Small intestine (tissue), 16 donors: ENCODE measurements at places on chromosomes 7 and 10. TPM values are rescaled to one million over a fixed set of nuclear protein-coding genes. Genes with fewer than 3 reads are reported as not detected.

DYDC1 gene
- not detected for polyA plus RNA-seq

MYO1G gene
- polyA plus RNA-seq, result 1.3 TPM

VIPR2 gene
- not detected for polyA plus RNA-seq

DNA sequence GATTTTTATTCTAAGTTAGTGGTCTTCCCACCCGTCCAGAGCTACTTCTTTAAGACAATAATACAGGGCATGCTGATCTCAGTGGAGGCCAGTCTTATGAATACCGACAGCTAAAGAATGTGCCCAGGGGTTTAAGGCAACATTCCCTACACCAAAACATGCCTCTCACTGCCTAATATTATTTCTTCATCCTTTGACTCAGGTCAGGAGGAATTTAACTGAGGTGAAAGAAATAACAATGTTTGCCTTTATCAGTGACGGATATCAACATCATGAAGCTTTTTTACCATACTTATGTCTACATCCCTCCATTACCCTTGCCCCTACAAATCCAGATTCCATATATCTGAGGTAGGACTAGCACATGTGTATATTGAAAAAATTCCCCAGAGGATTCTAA, 33.3 kb upstream of the TES start:
- no peak for DNase-seq

GRCh38 chr10:3042589-3042988, 24.8 kb upstream of the PFKP start:
- DNase-seq, result no peak

GRCh38 chr10:30645340-30645827, 15.8 kb upstream of the LYZL2 start:
- no peak for DNase-seq

GRCh38 chr7:74412056-74412455, 41.6 kb upstream of the GTF2IRD1 start:
- DNase-seq, result no peak

DNA sequence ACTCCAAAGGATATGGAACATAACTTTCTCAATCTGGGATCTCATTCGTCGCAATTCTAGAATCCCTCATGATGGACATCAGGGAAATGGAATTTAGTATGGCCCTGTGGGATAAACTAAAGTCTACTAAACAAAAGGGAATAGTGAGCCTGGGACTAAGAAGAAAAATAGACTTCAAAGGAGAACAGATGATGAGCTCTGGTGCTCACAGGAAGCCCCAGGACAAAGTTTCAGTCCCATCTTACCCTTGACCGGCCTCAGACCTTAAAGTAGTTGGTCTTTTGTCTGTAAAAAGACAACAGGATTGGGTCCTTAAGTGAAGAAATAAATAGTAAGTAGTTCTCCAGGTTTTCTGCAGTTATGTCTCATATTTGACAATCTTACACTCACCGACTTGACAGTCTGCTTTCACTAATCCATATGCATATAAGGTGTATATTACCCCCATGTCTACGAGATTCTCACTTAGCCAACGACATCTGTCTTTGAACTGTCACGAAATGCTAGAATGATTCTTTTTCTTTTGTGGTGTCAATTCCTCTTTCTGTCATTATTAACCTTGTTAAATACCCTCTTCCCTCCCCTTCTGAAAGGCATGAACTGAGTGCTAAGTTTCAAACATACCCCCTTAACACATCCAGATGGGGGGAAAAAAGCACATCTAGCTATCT, 10.9 kb upstream of the IKZF1 start:
- no peak for DNase-seq

GRCh38 chr7:47830015-47830414, 118.3 kb downstream of the PKD1L1 start:
- DNase-seq, result no peak

DNA sequence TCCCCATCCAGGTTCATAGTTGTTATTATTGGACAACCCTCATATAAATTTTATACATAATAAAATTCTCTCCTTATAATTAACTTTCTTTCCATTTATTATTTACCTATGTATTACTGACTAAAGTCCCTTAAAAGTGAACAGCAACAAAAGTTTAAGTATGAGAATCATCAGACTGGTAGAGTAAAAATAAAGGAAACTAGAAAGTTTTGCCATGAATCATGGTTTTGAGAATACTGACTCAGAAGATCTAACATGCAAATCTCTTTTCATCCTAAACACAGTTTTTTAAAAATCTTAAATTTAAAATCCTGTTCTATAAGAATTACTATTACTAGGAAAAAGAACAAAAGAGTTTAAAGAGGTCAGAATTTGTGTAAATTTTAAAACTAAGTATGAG, 32.1 kb downstream of the HERC4 start:
- no peak for DNase-seq

GRCh38 chr7:136016649-136017395, 39.7 kb upstream of the MTPN start:
- DNase-seq, result no peak

DNA sequence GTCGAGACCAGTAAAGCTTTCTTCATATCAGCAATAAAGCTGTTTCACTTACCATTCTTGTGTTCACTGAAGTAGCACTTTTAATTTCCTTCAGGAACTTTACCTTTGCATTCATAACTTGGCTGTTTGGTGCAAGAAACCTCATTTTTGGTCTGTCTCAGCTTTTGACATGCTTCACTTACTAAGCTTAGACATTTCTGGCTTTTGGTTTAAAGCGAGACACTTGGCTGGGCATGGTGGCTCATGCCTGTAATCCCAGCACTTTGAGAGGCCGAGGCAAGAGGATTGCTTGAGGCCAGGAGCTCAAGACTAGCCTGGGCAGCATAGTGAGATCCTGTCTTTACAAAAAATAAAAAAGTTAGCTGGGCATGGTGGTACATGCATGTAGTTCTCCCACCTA, 15.8 kb downstream of the PLEKHA1 start:
- DNase-seq, result no peak

DNA sequence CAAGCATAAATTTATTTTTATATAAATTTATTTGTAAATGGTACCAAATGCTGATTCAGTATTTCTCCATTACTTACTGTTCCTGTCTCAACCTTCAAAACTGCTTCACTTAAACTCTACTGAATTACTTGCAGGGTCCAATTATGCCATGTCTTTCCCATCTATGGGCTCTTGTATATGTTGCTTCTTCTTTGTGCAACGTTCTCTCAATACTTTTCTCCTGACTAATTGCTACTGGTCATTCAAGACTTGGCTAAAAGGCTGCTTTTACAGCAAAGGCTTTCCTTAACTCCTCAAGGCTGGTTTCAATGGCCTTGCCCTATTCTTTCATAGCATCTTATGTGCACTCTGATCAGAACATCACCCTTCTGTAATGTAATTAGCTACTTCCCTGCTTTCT, 67.9 kb downstream of the RNLS start:
- no peak for DNase-seq

DNA sequence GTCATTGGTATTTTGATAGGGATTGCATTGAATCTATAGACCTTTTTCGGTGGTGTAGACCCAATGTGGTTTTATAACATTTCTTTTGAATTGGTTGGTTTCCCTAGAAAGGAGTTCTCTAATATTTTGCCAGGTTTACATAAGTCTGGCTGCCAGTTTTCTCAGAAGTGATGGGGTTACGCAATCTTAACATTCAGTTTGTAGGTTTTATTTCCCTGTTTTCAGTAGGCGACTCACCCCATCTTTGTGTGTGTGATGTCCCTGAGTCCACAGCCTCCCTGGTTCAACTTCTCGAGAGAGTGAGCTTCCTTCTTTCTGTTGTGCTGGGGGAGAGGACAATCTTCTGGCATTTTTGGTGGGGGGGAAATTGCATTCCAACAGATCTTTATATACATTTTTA, 9.6 kb upstream of the KIF5B start:
- DNase-seq, result no peak

DNA sequence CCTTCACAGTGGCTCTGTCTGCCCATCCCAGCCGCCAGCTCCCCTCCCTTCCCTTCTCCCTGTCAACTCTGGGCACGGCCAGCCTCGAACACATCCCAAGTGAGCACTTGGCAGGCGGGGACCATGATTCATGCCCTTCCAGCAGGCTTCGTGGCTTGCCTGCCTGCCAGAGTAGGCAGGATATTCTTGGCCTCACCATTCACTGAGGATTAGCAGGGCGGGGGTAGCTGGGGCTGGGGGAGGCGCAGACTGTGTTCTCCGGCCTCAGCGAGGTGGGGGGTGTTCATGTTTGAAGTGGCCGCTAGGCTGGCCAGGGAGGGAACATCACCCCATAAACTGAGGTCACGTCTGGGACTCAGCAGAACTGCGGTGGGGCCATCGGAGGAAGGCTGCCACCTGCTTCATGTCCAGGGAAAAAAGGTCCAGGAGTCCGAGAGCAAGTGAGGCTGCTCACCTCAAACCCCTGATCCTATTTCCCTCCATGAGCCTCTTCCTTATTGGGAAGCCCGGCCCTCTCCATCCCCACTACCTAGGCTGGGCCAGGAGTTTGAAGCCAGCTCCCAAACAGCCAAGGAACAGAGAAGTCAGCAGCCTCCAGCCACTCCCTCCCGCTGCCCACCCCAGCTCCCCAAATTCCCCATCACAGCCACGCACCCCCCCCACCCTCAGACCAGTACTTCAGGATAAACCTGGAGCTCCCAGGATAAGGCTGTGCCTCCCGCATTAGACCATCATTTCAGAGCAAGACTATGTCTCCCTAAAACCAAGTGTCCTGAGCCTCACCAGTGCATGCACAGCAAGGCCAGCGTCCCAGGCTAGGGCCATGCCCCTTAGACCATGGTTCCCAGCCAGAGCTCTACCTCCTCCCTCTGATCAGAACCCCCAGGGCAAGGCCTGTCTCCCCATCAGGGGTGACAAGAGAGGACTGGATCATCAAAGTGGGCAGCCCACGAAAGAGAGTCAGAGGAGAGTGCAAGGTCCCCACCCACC, 42.8 kb upstream of the RABGEF1 start:
- no peak for DNase-seq

- DNase-seq, result peak; percentile 41
Observed at GRCh38 chr7:1533547-1534329, 3.2 kb downstream of the MAFK start.
